Aorta (tissue), 5 donors: ENCODE measurements at places on chromosomes 6 and 20. TPM values are rescaled to one million over a fixed set of nuclear protein-coding genes. Genes with fewer than 3 reads are reported as not detected.

DNA sequence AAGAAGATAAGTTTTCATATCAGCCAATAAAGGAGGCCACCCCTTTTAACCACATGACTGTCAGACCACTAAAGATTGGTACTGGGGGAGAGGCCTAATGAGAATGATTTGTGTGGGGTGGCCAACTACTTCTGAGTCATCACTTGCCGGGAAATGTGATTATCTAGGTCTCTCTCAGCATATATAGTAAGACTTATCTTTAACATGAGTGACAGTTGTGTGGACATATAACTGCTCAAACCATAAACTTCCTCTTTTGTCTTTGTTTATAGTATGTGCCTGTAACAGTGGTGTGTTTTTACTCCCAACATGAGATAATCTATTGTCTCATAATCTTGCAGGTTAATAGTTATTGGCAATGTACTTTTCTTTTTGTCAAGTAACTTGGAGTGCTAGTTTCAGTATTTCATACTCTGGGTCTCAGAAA lies 312.4 kb downstream of the CDKAL1 start:
- DNase-seq, result no peak

DNA sequence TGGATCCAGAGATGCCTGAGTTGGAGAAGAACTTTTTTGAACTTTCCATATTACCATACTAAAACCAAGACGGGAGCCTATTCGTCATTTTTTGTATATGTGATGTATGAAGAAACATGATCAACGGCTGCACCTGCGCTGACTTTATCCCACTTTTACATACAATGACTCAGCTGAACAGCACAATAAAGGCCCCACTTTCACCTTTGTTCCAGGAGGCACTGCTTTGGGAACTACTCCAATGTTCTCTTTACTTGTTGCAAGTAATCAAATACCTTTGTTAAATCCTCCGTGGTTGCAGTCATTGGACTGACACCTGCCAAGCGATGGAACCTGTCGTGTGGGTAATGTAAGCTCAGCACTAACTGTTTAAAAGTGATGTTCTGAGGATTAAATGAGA lies 17.3 kb upstream of the BTN3A2 start:
- no peak for DNase-seq

Gene GABRR1
- 1.8 TPM for total RNA-seq

GRCh38 chr6:89400050-89400449 lies 12.0 kb downstream of the RRAGD start:
- DNase-seq, result no peak

DNA sequence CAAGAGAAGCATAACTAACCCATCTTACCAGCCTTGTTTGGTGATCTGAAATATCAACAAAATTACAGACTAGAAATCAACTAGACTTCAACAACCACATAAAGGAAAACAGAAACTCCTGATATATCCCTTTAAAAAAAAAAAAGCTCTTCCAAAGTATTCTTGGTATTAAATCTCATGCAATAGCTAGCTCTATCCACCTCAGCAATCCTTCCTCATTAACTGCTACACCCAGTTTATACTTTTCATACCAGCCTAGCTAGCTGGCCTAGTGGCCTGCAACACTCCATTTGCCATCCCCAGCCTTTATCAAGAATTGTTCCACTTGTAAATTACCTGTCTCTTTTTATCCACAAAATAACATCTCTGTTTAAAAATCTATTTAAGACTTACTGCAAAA lies 69.0 kb downstream of the BACH2 start:
- DNase-seq, result no peak
